ENCODE measurements at places on chromosomes 6 and 20.

DNA sequence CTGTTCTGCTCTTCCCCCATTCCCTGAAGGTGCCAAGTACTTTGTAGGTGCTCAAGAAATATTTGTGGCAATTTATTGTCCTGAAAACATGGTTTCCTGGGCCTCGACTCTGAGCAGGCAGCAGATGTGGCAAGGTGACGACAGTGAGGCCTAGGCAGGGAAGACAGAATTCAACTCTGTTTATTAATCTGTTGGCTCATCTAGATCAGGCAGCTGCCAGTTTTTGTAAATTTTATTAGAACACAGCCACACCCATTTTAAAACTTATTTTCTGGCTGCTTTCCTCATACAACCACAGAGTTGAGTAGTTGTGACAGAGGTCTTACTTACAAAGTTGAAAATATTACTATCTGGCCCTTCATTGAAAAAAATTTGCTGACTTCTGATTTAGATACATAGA, 24.5 kb downstream of the MAPK14 start:
- no peak for DNase-seq

DNA sequence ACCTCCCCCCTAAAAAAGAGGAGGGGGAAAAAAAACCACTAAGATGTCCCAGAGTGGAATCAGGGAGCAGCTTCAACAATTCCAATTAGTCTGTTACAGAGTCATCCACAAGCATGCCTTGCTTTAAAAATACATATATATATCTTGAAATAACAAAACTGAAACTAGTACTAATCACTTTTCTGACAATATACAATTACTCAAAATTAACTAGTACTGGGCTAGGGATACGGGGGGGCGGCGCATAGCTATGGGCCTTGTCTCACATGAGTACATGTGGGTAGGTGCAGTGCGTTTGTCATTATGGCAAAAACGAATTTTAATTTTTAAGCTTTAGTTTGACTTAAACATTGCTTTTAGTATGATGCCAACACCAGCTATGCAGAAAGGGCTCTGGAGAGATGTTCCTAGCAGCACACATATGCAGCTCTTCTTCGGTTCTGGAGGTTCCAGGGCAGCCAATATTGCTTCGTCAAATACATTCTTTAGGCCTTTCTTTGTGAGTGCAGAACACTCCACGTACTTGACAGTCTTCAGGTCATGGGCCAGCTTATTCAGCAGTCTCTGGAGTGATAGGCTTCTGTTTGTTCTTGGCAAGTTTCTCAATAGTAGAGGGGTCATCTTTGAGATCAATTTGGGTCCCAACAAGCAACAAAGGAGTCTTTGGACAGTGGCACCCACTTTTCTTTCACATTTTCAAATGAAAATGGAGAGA, 38.8 kb downstream of the ITCH start:
- DNase-seq, result no peak

- DNase-seq, result no peak
Measured at GRCh38 chr6:109998159-109998785, 20.2 kb downstream of the GPR6 start.

- DNase-seq, result peak; percentile 78
Measured at GRCh38 chr6:39203436-39204159, 25.7 kb downstream of the KCNK5 start.

DNA sequence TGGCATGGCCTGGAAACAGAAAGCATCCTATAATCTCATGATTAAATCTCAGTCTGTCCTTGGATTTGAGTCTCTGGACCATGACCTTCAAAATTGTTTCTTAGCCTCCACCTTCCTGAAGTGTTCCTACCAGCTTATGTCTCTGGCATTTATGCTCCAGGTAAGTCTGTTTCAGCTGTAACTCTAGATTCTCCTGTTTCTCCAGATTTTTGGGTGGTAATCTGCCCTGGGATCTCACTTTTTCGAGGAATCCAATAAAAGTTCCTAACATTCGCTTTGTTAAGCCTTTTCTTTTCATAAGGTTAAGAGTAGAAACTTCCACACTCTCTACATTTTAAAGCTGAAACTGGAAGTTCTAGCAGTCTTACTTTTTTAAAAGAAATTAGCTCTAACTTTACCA, 318.5 kb downstream of the C6orf118 start:
- DNase-seq, result no peak

GRCh38 chr20:23152308-23152892, 66.3 kb upstream of the CD93 start:
- peak; percentile 80 for DNase-seq

- DNase-seq, result no peak
Measured at GRCh38 chr20:53165452-53165851, 193.3 kb downstream of the TSHZ2 start.

DNA sequence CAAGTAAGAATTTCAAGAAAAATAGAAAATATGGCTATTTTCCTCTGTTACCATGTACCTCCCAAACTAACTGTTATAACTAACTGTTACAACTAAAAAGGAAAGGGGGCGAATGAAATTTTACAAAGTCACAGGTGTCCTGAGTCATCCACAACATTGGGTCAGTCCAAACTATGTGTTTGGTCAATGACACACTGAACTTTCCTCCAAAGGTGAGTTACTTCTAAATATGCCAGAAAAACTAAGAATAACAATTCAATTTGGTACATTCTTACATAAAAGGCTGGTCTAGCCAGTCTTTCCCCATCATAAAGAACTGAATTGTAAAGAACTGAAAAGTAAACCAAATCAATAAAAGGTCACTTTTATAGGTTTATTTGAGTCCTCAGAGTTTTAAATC, 44.3 kb downstream of the ILRUN start:
- DNase-seq, result no peak

DNA sequence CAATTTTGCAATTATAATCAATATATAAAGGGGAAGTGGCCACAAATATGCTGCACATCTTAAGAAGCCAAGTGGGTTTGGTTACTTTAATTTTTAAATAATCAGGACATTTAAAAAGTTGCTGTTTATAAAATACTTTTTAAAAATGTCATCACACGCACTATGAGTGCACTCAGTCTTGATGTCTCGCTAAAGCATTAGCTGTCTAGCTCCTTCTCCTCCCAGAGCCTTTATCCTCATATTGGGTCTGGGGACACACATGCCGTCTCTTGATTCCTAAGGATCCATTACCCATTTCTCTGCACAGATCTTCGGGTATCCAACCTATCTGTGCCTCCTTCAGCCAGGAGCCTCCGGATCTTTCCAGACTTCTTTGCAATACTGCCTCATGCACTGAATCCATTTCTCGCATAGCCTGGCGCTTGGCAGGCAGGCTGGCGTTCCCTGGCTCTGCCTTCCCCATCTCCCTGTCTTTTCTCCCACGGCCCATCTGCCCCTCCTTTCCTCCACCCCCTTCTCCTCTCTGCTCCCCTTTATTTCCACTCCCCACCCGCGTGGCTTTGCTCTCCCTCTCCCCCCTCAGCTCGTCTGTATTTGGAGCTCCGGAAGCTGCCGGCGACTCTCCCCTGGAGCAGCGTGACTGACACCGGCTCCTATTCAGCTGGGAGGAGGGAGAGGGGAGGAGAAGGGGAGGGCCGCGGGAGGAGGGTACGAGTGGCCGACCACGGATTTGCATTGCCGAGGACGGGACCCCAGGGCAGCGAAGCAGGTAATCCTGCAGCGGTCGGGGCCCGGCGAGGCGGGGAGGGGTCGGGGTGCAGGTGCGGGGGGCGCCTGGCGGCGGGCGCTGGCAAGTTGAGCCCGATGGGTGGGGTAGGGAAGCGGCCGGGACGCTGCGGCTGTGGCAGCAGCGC, at the start of gene CAP2:
Gene CAP2 (plus strand): TSS at position 618 of the 914 bp plus-strand sequence. CDS start 27,961 bp downstream, outside the sequence.
- DNase-seq, result peak; percentile 65

DNA sequence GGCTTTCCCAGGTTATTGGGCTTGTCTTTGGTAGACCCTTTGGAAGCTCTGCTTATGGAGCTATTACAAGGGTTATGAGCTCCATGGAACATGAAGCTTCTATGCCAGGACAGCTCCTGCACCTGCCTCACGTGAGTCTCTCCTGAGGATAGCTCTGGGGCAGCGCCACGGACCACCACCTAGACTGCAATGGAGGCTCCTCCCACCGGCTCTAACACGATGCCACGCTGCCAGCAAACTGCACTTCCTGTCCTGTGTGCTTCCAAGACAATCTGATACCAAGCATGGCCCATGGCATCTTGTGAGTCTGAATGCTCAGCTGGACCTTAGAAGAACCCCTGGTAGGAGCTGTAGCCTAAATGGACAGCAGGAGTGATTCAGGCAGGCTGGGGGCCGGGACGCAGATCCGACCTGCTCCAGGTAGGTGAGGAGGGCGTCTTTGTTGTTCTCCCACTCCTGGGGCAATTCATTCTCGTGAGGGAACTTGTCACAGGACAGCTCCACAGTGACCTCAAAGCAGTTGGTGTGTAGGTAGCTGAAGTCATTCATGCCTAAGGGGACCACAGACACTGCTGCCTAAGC, 5.5 kb downstream of the CPXM1 start:
- no peak for DNase-seq

- no peak for DNase-seq
Measured at GRCh38 chr20:34526466-34526865, 10.2 kb downstream of the DYNLRB1 start.

DNA sequence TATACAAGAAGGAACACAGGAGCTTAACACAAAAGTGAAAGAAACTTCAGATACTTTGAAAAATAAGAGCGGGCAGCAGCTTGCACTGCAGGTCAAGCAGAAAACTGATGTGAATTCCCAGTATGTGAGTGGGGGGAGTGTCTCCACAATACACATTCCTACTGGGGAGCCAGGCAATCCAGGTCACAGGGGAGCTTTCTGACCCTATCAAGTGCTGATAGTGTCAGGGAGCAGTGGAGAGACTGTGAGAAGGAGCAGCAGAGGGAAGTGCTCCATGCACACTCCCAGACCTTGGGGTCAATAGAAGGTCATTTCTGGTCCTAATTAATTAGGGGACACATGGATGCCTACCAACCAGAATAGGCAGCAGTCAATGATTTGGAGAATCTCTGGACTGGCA, 59.4 kb downstream of the PDSS2 start:
- no peak for DNase-seq

DNA sequence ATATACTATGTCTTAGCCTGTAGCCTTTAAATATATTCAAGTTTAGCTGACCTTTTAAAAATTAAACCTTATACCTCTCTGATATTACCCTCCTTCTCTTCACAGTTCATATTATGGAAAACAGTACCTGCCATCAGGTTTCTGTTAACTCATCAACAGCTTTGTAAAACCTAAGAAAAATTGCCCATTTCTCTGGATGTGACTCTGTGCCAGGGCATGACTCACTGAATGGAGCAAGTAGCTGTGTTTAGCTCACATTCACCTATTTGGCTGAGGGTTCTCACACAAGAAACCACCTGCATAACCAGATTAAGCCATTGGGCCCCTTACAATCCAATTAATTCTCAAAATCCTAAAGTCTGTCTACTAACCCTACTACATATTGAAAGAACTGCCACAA, 678.8 kb upstream of the MARCKS start:
- no peak for DNase-seq

All from Caco-2 (cell line).